ENCODE measurements at places on chromosomes 2 and 18.

GRCh38 chr2:17242813-17243485 lies 275.3 kb downstream of the RAD51AP2 start:
- DNase-seq: no peak

GRCh38 chr2:178449700-178450523 lies 1.1 kb downstream of the PRKRA start:
- DNase-seq: no peak

DNA sequence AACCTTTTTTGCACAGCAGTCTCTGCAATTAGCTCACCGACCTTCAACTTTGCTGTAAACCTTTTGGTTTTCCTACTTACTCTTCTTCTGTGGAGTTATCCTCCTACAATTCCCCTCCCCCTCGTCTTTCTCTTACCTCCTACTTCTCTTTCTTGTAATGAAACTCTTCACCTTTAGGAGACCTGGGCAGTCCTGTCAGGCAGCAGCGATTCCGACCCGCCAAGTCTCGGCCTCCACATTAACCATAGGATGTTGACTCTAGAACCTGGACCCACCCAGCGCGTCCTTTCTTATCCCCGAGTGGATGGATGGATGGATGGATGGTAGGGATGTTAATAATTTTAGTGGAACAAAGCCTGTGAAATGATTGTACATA lies 8.3 kb downstream of the TBR1 start:
- DNase-seq: no peak

GRCh38 chr18:57397440-57398132 lies 37.6 kb upstream of the ONECUT2 start:
- no peak for DNase-seq

GRCh38 chr2:41937921-41938708 lies 109.7 kb upstream of the PKDCC start:
- DNase-seq: no peak

- DNase-seq: no peak
These were observed 288.5 kb upstream of the SLC8A1 start for GRCh38 chr2:40740419-40740818.

DNA sequence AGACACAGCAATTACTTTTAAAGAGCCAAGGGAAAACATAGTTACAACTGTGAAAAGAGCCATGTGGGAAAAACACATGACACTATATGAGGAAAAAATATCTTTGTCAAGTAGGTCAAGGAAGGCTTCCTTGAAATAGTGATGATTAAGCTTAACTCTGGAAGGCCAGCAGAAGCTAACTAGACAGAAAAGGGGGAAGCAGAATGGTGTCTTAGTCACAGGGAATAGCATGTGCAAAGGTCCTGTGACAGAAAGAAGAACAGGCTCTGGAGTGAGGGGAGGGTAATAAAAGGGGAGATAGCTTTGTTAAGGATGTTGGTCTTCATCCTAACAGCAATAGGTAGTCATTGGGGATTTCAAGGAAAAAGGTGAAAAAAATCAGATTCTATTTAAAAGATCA lies 64.0 kb downstream of the ARHGAP25 start:
- no peak for DNase-seq

- no peak for DNase-seq
These were observed 40.2 kb downstream of the EFEMP1 start for GRCh38 chr2:55883357-55883756.

DNA sequence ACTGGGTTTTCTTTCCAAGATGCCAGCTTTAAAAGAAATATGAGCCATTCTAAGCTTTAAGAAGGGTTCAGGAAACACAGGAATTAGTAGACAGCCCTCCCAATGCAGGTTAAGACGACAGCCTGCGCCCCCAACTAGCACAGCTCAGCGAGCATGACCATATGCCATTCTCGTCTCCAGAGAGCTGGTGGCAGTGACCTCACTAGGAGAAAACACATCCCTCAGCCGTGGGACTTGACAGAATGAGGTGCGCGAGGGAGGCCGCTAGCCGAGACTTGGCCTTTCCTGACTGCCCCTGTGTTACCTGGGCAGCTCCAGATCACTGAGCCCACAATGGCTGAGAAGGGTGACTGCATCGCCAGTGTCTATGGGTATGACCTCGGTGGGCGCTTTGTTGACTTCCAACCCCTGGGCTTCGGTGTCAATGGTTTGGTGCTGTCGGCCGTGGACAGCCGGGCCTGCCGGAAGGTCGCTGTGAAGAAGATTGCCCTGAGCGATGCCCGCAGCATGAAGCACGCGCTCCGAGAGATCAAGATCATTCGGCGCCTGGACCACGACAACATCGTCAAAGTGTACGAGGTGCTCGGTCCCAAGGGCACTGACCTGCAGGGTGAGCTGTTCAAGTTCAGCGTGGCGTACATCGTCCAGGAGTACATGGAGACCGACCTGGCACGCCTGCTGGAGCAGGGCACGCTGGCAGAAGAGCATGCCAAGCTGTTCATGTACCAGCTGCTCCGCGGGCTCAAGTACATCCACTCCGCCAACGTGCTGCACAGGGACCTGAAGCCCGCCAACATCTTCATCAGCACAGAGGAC lies 103.9 kb downstream of the MAPK4 start:
- no peak for DNase-seq

DNA sequence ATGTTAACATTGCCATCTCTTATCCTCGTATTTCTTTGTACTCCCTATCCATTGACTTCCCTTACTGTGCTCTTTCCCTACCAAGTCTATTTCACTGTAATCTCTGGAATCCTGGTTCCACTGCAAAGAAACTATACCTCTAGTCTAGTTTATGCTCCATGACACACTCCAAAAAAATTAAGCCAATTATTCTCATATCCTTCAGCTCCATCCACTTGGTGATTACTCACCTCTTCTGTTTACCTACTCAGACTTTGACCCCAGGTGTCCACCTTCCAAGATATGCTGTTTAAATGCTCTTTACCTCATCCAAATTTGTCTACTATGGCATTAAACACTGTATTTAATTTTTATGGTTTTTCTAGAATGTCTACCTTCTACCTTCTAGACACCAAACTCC lies 137.9 kb downstream of the ATAD2B start:
- no peak for DNase-seq

- DNase-seq: no peak
These were observed 436.5 kb downstream of the RND3 start for GRCh38 chr2:150051004-150051403.

DNA sequence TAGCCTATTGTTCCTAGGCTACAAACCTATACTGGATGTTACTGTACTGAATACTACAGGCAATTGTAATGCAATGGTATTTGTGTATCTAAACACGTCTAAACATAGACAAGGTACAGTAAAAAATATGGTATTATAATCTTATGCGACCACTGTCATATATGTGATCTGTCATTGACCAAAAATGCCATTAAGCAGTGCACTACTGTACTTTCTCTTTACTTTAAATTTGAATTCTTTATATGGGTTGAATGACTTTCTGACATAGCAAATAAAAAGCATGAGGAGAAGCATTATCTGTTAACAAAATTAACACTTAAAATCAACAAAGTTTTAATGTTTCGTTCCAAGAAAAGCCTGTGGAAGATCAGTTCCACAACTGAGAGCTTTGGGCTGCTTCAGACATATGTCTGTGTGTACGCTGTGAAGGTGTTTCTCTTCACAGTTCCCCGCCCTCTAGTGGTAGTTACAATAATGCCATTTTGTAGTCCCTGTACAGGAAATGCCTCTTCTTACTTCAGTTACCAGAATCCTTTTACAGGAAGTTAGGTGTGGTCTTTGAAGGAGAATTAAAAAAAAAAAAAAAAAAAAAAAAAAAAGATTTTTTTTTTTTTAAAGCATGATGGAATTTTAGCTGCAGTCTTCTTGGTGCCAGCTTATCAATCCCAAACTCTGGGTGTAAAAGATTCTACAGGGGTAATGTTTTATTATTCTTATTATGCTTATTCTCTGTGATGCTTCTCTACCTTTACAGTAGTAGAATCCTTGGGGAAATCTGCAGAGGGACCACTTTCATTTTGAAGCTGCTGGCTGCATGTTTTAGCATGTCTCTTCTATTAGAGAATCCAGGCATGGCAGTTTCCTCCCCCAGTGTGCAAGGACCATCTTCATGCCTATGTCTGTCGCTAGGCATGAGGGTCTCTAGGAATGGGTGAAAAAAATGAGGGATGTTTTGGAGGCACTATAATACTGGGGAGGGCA lies 54.5 kb downstream of the SCN2A start:
- DNase-seq: no peak

GRCh38 chr2:168241746-168242145 lies 5.6 kb downstream of the STK39 start:
- no peak for DNase-seq

GRCh38 chr2:201969938-201970785 lies 63.5 kb upstream of the FZD7 start:
- DNase-seq: no peak

GRCh38 chr2:118855451-118856279 lies 8.2 kb upstream of the EN1 start:
- peak; percentile 86 for DNase-seq

DNA sequence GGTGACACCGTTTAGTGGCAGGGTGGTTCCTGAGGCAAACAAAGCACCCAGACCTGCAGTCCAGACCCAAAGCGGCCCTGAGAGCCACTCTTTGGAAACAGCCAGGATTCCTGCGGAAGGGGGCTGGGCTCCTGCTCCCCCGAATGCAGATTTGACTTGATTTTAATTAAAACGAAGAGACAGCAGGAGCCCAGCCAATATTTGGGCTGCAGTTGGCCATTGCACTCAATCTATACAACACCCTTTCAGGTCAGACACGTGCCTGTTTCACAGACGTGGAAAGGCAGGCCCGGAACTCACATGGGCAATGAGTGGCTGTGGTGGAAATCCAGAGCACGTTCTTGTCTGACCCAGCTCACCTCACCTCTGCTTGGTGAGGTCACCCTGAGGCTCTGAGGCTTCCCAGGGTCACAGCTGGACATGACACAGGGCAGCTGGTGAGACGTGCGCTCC lies 122.4 kb downstream of the NDUFA10 start:
- DNase-seq: no peak

DNA sequence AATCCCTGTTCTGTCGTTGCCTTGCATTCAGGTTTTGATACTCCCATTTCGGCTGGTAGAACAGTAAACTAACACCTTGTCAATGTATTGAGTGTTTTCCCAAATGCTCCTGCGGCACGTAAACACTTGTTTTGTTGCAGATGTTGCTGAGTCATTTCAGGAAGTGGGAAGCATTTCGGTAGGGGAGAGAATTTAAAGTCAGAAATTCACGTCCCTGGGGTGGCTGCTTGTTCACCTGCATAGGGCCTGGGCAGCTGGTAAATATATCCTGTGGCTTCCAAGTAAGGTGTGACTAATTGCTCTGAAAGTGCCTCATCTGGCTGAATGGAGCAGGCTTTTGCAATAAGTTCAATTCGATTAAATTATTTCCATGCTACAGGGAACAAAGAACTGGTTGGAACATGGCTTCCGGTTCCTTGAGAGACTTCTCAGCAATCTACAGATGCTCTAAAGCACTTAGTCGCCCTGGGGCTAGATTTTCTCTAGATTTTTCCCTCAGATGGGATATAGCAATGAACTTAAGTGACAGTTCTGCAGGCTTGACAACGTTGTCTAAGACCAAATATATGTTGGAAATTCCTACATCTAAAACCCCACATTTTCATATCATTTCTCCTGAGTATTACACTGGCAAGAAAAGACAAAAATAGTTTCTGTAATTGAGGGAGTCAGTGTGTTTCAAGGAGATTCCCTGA lies 5.2 kb downstream of the GALR1 start:
- DNase-seq: no peak

DNA sequence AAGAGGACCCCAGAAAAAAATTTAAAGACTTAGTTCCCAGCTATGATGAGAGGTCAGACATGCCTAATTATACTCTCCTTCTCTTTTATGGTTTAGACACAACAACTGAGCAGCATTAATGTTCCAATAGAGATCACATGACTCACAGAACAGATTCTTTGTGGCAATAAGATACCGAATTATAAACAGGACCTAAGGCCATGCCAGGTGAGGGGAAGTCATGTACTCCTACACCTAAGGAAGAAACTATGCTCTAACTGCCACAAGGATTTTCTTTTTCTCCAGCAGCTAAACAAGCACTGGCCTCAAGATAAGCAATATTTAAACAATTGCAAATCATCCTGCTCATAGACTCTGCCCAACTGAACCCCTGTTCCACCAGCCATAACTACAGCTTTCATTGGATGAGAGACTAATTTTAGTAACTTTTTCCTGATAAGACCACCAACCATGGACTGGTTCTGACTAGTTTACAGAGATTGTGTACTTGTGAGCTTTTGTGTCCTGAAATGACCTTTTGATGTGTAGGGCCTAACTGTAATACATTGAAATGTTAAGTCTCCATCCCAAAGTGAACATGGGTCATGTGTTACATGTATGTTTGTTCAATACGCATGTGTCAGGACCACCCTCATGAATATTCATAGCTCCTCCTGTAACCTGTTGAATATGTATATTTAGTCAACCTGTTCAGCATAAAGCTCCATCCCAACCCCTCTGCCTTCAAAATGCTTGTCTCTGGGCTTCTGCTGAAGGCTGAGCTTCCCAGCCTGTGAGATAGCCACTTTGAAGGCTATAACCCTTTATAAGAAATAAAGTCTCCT lies 21.6 kb upstream of the NFE2L2 start:
- no peak for DNase-seq

- no peak for DNase-seq
These were observed 273.1 kb downstream of the TSN start for GRCh38 chr2:122028371-122029100.

GRCh38 chr18:26919627-26920026 lies 54.1 kb upstream of the AQP4 start:
- no peak for DNase-seq

- no peak for DNase-seq
These were observed 221.3 kb upstream of the RAB6C start for GRCh38 chr2:129757915-129758783.

DNA sequence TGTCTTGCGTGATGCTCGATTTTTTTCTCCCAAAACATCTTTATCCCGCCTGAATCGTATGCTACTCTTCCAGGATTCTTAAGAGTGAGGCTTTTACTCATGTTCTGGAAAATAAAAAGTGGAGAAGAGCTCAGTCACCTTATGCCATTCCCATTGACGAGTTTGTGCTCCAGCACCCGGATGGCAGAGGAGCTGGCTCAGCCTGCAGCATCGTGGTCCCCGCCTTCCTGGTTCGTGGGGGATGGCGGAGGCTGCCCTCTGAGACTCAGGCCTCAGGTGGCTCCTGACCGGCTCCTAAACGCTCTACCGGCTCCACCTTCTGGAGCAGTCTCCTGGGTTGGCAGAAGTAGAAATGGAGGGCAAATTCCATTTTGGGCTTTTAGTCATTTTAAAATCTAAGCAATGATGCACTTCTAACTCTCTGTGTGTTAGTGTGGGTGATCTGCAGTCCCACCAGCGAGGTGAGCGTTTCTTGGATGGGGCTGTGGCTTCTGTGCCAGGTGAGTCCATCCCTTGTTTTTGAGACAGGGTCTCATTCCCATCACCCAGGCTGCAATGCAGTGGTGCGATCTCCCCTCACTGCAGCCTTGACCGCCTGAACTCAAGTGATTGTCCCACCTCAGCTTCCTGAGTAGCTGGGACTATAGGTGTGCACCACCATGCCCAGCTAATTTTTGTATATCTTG lies 27.8 kb downstream of the RTP5 start:
- no peak for DNase-seq

Measured in activated CD4-positive, alpha-beta memory T cell treated with anti-CD3 and anti-CD28 coated beads for 36 hours (primary cell).